ENCODE measurements at places on chromosomes 12 and 14.

DNA sequence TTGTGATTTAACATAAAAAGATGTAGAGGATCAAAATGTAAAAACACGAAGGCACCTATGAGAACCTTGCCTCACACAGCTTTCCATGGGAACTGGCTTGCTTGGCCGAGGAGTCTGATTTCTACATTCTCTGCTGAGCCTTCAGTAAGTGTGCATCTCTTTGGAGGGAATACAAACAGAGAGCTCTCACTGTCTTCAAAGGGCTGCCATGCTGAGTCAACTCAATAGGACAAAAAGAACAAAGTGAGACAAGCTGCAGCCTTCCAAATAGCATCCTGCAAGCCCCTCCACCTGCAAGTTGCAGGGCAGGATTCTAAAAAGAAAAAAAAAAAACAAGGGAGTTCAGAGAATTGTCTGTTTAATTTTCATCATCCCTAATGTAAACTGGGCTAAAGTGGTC lies 411.9 kb downstream of the NELL2 start:
- no peak for DNase-seq

DNA sequence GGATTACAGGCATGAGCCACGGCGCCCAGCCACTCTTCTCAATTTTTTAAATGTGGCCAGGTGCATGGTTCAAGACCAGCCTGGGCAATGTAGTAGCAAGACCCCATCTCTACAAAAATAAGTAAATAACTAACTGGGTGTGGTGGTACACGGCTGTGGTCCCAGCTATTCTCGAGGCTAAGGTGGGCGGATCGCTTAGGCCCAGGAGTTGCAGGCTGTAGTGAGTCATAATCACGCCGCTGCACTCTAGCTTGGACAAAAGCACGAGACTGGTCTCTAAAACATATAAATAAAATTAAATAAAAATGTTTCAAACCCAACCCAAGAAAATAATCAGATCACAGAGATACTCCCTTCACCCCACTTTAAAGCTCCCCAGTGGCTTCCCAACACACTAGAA lies 8.9 kb downstream of the KDM2B start:
- DNase-seq, result no peak

GRCh38 chr12:96121271-96121711 lies 72.9 kb upstream of the ELK3 start:
- DNase-seq, result no peak

DNA sequence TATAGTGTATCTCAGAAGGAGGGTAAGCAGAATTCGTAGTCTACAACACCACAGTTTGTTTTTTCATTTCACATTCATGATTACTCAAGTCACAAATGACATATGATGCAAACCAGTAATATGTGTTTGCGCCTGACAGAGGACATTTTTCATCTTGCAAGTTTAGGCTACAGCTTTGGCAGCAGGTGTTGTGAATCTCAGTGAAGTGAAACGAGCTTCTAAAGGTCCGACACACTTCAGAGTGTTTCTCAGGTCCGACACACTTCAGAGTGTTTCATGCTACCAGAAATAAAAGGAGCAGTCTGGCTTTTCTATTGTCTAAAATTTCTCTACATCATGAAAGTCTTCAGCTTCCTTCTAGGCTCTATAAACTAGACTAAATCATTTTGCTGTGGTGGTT lies 22.7 kb downstream of the CLEC14A start:
- no peak for DNase-seq

- no peak for DNase-seq
Measured at GRCh38 chr12:107444771-107445170, 240.8 kb upstream of the PWP1 start.

Measured in hippocampal formation (tissue), 2 donors.